ENCODE measurements at places on chromosomes 16 and 17.

- DNase-seq, result no peak
Measured at GRCh38 chr17:42698736-42699414, 16.5 kb downstream of the CNTNAP1 start.

GRCh38 chr16:24344784-24345183 lies 88.6 kb downstream of the CACNG3 start:
- no peak for DNase-seq

DNA sequence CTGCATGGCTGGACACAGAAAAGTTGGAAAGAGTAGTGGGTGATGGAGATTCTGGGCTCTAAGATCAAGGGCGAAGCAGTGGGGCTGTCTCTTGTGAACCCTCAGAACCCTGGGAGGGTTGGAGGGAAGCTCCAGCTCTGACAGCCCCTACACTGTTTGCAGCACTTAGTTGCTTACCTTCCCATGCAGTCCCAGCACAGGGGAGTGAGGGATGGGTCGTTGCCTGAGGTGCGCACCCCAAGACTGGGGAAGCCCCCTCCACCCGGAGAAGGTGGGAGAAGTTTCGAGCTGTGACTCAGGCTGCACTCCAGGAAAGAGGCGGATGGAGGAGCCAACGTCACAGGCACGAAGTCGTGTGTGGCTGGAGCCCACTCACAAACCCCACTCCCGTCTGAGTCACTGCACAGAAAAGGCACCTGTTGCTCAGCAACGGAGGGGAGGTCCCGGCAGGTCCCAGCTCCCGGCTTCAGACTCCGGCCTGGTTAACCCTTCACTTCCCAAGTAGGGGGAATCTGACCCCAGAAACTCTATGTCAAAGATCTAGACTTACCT lies 60.1 kb downstream of the AIPL1 start:
- DNase-seq, result peak; percentile 25

DNA sequence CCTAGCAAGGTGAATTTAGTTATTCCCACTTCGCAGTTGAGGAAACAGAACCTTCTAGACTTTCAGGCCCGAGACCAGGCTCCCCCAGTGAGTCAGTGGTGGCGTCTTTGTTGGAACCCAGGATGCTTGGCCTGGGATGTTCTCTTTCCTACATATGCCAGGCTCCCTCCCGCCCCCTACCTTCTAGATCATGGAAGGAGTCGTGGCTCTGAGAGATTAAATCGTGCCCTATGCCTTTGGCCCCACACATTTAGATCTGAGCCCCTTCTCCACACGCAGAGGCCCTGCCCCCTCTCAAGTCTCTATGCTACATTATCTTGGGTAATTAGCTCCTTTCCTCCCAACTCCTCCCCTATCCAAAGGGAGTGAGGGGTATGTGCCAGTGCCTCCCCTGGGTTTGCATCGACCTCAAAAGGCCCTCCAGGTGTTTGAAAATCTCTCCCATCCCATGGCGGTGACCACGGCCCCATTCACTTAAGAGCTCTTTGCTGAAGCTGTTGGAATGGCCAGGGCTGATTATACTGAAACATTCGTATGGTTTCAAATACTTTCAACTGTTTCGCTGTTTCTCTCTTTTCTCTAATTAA lies 3.0 kb downstream of the NGFR start:
- DNase-seq, result no peak

GRCh38 chr17:1496869-1497268 lies 4.4 kb upstream of the MYO1C start:
- DNase-seq, result no peak

DNA sequence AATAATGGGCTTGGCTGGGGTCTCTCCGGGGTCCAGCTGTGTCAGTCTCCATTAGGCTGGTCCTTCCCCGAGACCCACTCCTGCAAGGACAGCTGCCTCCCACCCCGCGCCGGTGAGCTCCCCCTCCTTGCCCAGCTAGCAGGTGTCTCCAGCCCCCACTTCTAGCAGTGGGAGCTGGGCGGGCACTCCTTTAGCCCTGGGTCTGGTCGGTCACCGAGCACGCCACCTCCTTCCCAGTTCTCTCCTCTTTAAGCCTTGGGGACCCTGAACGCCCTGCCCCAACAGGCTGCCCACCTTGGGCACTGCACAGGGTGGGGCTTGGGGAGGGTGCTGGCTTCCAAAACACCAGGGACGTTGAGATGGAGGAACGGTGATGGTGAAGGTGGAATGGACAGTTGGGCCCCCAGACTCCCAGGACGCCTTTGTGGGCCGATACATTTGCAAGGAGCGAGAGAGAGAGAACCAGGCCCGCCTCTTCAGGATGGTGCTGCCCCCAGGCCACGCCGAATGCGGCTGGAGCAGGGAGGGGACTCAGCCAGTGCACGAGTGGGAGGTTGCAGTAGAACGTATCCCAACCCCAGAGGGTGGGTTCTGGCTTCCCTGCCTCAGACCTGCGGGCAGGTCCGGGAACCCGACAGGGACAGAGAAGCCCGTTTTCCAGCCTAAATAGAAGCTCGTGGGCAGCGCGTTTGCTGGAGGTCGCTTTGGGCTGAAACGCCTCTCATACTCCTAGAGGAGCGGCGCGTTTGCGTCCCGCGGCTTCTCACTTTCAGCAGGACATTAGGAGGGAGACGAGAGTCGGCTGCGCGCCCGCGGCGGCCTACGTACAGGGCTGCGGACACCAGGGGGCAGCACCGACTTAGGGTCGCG lies 10.7 kb downstream of the TBX2 start:
- DNase-seq, result peak; percentile 47

DNA sequence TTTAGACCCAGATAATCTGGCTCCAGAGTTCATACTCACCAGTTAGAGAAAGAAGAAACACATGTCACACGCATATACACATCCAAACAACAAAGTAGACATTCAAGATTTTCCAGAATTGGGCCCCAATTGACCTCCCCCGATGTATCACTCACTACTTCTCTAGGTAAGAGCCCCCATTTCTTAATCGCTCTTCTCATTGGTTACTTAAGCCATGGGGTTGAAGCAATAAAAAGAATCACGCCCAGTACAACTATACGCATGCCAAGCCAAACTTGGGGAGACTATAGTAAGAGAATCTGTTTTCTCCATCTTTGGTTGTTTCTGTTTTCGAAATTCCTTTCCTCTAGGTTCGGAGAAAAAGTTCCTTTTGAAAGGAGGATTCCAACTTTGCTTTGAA lies 565 bp downstream of the DDX52 start:
- no peak for DNase-seq

GRCh38 chr17:38921756-38922411 lies 3.5 kb upstream of the LASP1NB start:
- no peak for DNase-seq

GRCh38 chr17:37720989-37721388 lies 23.9 kb downstream of the HNF1B start:
- no peak for DNase-seq

- DNase-seq, result no peak
Measured at GRCh38 chr17:12691173-12691572, 25.5 kb downstream of the MYOCD start.

- no peak for DNase-seq
Measured at GRCh38 chr17:9330141-9330540, 245.5 kb downstream of the STX8 start.

DNA sequence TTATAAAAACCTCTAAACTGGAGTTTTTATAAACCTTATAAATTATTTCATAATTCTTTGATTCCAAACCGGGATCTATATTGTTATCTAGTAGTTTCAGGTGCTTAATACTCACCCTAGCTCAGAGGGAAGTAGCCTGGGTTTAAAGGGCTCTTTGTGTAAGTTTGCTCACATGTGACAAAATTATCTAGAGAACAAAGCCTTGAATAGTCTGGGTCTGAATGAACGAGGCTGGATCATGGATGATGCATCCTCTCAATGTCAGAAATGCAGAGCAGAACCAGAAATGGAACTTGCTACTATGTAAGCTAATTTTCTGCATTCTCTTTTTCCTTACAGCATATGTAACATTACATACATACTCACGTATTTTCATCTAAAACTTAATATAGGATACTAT lies 103.9 kb upstream of the NETO2 start:
- DNase-seq, result no peak

DNA sequence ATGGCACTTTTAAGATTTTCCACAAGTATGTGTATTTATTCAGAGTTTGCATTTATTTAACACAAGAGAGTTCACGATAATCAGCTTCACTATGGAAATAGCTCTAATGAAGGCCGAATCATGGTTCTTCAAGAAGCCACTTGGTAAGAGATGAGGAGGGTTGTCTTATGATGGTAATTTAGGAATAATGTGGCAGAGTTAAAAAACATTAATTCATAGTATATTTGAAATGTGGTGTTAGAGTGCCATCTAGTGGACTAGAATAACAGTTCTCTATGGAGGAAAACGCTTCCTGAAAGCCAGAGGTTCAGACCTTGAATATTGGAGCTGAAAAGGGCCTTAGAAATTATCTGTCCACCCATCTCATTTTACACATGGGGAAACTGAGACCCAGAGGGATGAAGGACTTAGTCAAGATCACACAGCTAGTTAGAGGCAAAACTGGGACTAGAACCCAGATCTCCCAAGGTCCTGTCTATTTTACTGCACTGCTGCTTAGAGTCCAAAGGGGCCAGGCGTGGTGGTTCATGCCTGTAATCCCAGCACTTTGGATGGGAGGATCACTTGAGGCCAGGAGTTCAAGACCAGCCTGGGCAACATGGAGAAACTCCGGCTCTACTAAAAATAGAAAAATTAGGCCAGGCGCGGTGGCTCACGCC lies 33.8 kb upstream of the KPNB1 start:
- DNase-seq, result no peak

DNA sequence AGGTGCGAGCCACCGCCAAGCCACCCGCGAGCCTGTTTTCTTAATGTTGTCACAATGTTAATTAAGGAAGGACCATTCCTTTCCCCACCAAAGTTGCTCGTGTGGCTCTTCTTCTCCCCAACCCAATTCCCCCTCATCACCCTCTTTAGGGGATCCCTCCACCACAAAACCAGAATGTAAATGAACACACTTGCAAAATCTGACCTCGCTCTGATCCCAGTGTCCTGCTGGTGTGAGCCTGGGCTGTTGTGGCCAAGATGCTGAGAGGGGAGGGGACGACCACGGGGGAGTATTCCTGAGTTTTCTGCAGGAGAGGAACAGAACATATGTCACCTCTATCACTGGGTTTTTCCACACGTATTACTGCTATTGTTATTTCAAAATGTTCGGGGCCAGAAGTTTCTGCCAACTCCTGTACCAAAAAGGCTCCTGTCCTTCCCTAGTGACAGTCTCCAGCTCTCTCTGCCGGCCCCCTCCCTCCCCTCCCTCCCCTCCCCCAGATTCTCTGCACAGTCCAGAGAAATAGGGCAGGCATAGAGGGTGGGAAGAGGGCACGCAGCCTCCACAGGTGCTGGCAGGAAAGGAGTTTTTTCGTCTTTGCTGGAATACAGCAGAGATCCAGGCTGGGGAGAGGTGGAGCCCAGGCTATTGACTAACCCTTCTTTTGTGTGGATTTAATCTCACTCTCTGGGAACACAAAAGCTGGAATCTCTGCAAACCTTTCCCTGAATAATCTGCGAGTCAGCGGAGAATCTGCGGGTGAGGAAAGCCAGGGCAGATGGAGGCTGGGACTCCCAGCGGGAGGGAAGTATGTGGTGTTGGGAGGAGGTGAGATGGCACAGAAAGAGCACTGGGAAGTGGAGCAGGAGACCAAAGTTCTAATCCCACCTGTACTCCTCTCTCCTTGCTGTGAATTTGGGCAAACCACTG lies 4.5 kb upstream of the CA4 start:
- DNase-seq, result no peak

- DNase-seq, result no peak
Measured at GRCh38 chr16:29714972-29715371, 30.8 kb downstream of the C16orf54 start.

DNA sequence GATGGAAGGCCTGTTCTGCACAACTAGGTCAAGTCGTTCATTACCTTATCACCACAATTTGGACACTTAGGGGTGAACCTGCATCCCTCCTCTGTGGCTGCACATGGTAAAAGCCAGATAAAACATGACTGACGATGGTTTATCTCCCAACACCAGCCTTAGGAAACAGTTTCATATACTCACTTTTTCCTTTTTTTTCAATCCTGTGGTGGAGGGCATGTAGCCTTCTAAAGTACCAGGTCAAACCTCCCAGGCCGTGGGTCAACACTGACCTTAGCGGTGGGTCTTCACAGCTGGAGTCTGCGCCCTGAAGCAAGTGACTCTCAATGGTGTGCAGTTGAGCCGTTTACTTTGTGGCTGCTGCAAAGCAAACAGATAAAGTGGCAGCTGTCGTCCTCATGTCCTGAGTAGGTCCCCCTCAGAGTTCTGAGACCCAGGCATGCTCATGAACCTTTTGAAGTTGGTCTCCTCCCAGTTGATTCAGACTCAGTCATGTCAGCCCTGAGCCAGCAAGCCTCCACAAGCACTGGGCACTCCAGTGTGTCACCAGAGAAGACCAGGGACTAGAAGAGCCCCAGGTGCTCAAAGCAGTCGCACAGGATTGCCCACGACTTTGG lies 5.9 kb downstream of the FAHD1 start:
- no peak for DNase-seq

GRCh38 chr17:48194097-48194550 lies 86.6 kb downstream of the SNX11 start:
- DNase-seq, result no peak

- DNase-seq, result no peak
Measured at GRCh38 chr17:41835214-41835799, 725 bp downstream of the NT5C3B start.

- DNase-seq, result no peak
Measured at GRCh38 chr17:45138911-45139532, 3.5 kb downstream of the ACBD4 start.

GRCh38 chr17:39629494-39629880 lies 2.7 kb downstream of the PPP1R1B start:
- no peak for DNase-seq

- no peak for DNase-seq
Measured at GRCh38 chr17:82548681-82549303, 29.3 kb downstream of the FOXK2 start.

DNA sequence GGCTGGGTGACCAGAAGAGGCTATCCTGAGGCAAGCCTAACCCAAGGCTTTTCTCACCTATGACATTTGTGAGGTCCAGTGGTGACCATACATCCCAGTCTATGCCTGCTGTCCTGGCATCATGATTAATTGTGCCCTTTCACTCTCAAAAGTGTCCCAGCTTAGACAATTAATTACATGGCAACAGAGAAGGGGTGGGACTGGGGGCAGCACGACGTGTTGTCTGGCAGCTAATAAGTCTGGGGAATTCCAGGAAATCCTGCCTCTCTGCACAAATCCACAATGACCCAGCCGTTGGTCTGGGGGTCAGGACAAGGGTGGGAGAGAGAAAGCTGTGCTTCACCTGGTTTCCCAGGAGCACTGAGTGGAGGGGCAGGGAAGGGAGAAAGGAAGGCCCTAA lies 14.0 kb upstream of the MTMR4 start:
- no peak for DNase-seq
